M059J (cell line): ENCODE measurements at places on chromosomes 7 and 10. TPM values are rescaled to one million over a fixed set of nuclear protein-coding genes. Genes with fewer than 3 reads are reported as not detected.

Gene TMED4
- 226 and 256 TPM in 2 replicates for total RNA-seq

Gene SDK1
- total RNA-seq, result under 0.01 and 0.27 TPM in 2 replicates

Gene ANKRD2
- total RNA-seq, result not detected in 2 replicates

Gene SH2B2
- 0.44 and 5.1 TPM in 2 replicates for total RNA-seq

Gene MYO3A
- total RNA-seq, result not detected in 2 replicates

Gene ETV1
- 9.0 and 11.9 TPM in 2 replicates for total RNA-seq

Gene GPR15LG
- total RNA-seq, result not detected in 2 replicates

Gene ANXA8
- total RNA-seq, result 0.54 and 2.4 TPM in 2 replicates

Gene UCMA
- total RNA-seq, result not detected in 2 replicates

Gene CDC14C
- total RNA-seq, result 0.07 and 0.10 TPM in 2 replicates

Gene CLRN3
- not detected in 2 replicates for total RNA-seq

Gene CRPPA
- 1.0 and 2.5 TPM in 2 replicates for total RNA-seq

Gene PLAU
- 264 and 272 TPM in 2 replicates for total RNA-seq

Gene CHRM2
- total RNA-seq, result 1.1 and 2.8 TPM in 2 replicates

Gene DOCK1
- 22.2 and 29.0 TPM in 2 replicates for total RNA-seq

Gene RPEL1
- total RNA-seq, result 0.12 TPM in 1 of 2 replicates, not detected in the other

Gene TMEM196
- not detected in 2 replicates for total RNA-seq

Gene PILRA
- 0.54 TPM in 1 of 2 replicates, not detected in the other for total RNA-seq

Gene AGAP4
- 0.94 and 3.8 TPM in 2 replicates for total RNA-seq

Gene CYP26C1
- total RNA-seq, result not detected in 2 replicates

Gene FAM171A1
- 9.3 and 10.2 TPM in 2 replicates for total RNA-seq

Gene PGAM2
- total RNA-seq, result 1.2 TPM in 2 replicates

Gene NME8
- not detected in 2 replicates for total RNA-seq

Gene CFAP46
- not detected in 2 replicates for total RNA-seq

Gene ZNF282
- total RNA-seq, result 9.9 and 21.4 TPM in 2 replicates

Gene CALY
- total RNA-seq, result not detected in 2 replicates

Gene TRIM4
- total RNA-seq, result 10.3 and 17.8 TPM in 2 replicates

Gene MRLN
- total RNA-seq, result not detected in 2 replicates

Gene ITIH5
- total RNA-seq, result 0.64 and 2.1 TPM in 2 replicates

Gene GBX1
- total RNA-seq, result not detected in 2 replicates

Gene TEX36
- total RNA-seq, result 0.10 TPM in 1 of 2 replicates, not detected in the other

Gene NAT16
- total RNA-seq, result 0.12 TPM in 1 of 2 replicates, not detected in the other

Gene TLX1
- not detected in 2 replicates for total RNA-seq

Gene NACAD
- total RNA-seq, result 0.54 and 3.2 TPM in 2 replicates
